ENCODE measurements at places on chromosomes 16 and 17.

- no peak for DNase-seq
Measured at GRCh38 chr17:59423903-59424302, 92.4 kb downstream of the YPEL2 start.

- DNase-seq: peak; percentile 90
Measured at GRCh38 chr16:87278191-87279093, 38.8 kb downstream of the C16orf95 start.

DNA sequence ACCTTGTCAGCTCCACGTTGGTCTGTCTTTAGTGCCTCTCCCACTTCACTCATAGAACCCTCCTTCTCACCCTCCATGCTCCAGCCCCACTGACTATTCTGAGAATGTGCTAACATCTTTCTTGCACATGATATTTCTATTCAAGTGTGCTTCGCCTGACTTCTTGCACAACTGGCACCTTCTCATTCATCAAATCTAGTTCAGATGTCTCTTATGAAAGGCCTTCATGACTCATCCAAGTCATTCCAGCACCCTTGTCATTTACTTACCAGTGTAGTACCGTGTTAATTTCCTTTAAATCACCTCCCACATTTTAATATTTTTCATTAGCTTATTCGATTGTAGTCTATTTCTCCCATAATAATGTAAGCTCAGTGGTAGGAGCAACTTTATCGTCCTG, 197.8 kb upstream of the PIRT start:
- DNase-seq: no peak

- DNase-seq: no peak
Measured at GRCh38 chr16:67389911-67390815, 3.1 kb downstream of the TPPP3 start.

GRCh38 chr16:49799172-49799571, 56.7 kb downstream of the ZNF423 start:
- no peak for DNase-seq

GRCh38 chr17:6786618-6787017, 10.6 kb downstream of the FBXO39 start:
- DNase-seq: no peak

GRCh38 chr16:89823087-89823823, 5.0 kb upstream of the SPIRE2 start:
- no peak for DNase-seq

GRCh38 chr16:69311533-69312387, 610 bp downstream of the VPS4A start:
- DNase-seq: peak; percentile 68

DNA sequence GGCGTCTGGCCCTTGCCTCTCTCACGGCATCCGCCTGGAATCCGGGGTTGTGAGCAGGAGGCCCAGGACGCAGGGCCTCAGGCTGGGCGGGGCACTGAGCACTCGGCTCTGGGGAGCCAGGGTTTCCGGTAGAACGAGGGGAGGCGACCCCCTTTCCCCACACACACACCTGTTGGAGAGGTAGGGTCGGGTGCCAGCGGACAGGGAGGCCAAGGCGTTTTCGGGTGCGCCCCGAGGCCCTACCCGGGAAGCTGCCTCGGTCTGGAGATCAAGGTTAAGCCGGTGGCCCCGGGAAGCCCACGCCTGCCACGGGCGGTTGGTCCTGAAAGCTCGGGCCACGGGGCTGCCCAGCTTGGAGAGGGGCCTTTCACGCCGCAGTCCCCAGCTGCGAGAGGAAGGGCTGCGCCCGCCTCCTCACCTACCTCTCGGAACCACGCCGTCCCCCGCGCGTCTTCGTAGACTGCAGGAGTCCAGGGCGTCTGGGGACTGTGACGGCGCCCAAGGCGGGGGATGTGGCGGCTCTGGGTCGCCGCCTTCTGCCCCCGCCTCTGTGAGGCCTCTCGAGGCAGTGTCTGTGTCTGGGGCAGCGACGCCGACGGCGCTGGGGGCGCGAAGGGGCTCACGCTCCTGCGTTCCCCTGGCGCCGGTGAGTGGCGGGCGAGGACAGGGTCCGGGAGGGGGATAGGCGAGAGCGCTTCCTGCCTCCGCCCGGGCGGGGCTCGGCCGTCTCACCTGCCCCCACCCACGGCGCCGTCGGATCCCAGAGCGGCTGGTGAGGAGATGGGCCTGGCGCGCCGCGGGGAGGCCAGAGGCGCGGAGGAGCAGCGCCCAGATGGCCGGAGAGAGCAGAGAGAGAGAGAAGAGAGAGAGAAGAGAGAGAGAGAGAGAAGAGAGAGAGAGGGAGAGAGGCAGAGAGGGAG, 20.3 kb upstream of the HOXB9 start:
- peak; percentile 53 for DNase-seq

- DNase-seq: no peak
Measured at GRCh38 chr16:79307214-79307613, 293.3 kb downstream of the MAF start.

DNA sequence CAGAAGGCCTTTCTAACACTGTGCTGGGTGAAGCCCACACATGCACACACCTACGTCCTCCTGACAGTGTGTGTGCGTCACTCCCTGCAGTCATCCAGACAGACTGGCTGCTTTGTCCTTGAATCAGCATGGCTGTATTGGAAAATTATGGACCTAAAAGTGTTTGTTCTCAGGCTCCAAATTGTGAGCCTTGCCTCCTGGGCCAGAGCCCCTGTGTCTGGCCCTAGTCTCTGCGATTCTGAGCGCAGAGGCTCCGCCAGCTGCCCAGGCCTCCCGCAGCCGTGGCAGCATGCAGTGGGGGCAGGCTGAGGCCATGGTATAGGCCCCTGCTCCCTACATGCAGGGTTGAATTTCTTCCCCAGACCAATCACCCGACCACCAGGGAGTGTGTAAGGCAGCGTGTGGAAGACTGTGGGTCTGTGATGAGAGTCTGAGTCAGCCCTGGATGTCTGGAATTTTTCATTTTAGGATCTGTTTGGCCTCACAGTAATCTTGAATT, 166.9 kb downstream of the LGALS9B start:
- DNase-seq: no peak

DNA sequence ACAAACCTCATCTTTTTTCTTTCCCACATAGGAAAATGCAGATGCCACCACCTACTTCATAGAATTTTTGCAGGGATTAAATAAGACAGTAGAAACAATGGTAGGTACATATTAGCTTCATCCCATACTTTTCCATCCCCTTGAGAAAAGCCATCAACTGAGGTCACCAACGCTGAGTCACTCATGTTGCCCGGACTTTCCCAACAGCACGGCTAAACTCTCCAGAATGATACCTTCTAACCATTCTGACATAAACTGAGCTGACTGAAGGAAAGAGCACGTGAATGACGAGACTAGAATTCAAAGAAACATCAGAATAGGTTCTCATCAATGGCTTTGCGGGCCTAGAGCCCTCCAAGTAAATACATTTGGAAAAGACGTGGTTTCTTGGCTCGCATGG, 146.0 kb upstream of the RCVRN start:
- DNase-seq: no peak

GRCh38 chr17:67980456-67980855, 15.8 kb downstream of the C17orf58 start:
- no peak for DNase-seq

GRCh38 chr17:17041018-17041521, 1.2 kb upstream of the MPRIP start:
- DNase-seq: peak; percentile 71

DNA sequence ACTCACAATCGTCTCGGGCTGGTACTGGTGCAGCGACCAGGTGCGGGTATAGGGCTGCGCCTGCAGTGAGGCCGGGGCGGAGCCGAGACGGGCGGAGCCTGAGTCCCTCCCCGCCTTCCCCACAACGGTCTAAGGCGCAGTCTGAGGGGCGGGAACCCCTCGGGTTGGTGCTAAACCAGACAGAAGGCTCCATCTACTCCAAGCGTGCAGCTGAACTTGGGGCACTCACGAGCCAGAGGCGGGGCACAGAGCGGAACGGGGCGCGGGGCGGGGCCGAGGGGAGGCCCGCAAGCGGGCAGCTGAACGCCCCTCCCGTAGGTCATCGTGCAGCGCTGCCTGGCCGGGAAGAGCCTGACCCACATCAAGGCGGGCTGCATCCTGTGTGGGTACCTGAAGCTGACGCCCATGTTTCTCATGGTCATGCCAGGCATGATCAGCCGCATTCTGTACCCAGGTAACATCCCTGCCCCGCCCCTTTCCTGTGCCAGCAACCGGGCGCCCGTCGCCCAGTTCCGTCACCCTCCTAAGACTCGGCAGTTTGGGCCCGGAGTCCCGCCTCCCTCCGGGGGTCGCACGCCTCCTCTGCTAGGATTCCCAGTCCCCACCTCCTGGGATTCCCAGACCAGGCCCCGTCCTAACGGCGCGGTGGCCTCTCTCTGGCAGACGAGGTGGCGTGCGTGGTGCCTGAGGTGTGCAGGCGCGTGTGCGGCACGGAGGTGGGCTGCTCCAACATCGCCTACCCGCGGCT, 5.0 kb downstream of the SLC5A2 start:
- DNase-seq: peak; percentile 80

- no peak for DNase-seq
Measured at GRCh38 chr17:81029859-81030258, 5.1 kb upstream of the BAIAP2 start.

DNA sequence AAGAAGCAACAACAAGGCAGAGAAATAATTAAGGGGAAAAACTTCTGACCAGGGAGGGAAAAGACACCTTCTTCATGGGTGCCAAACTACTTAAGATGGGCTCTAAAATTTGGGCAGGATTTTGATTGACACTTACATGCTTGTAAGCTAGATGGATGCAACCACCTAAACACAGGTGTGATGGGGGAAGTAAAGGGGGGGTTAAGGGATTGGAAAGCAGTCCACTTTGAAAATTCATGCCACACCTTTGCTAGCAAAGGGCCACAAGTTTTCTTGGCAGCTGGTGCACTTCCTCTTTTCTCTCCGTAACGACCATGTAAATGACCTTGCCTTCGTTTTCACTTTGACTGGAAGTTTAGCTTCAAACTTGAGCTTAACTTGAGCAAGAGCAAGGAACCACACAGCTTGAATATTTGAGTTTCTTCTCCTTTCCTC, 14.3 kb upstream of the PRKAR1A start:
- no peak for DNase-seq

Measured in D341Med (cell line).